ENCODE measurements at places on chromosomes 3 and 15. TPM values are rescaled to one million over a fixed set of nuclear protein-coding genes. Genes with fewer than 3 reads are reported as not detected.

DNA sequence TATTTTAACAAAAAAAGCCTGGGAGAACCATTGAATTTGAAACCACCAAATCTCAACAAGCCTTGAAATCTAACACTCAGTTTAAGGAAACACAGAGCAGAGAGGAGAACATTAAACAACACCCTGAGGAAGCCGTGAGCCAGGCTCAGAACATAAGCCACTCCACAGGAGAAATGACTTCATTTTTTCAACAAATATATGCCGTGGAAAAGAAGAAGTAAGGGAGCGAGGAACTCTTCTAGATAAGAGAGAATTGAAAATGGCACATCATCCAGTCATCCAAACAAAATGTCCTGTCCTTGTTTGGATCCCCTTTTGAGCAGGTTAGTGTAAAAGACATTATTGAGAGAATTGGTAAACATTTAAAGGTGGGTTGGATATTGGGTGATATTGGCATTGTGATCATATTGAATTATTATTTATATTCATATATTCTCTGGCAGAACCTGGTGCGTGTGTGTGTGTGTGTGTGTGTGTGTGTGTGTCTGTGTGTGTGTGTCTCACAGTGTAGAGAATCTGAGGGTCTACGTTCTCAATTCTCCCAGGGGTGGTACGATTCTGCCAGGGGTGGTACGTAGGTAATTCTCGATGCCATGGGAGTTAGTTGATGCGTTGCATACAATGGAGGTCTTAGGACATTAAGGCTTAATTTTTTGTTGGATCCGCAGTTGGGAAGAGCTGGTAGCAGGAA lies 94.4 kb downstream of the ST6GAL1 start:
- H3K4me1 ChIP-seq: peaks cover 18% of the 10 kb centered on the region
- H3K27ac ChIP-seq: no peak overlapping the region
- peaks cover 2% of the 10 kb centered on the region for H3K36me3 ChIP-seq
- no peak overlapping the region for H3K4me3 ChIP-seq

DNA sequence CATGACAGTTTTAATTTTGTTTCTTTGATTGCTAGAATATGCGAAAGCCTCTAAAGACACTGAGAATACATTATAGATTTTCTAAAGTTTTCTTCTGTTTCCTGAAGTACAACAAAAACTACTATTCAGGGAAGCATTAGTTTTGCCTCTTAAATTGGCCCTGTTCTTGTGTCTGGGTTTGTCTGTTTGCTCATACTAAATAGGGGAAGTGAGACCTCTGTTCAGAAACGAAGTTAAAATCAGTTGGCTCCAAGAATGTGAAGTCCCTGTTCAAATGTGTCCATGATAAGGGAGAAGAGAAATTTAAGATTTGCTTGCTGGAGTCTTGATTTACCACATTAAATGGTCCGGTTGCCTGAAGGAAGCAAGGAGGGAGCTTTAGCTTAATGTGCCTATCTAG lies 327.3 kb upstream of the GBE1 start:
- no peak for DNase-seq
- no peak overlapping the region for H3K4me3 ChIP-seq
- no peak overlapping the region for H3K27ac ChIP-seq
- H3K36me3 ChIP-seq: no peaks in the 10 kb centered on the region

Gene POLQ
- total RNA-seq: 2.9 TPM

Gene DUOXA2
- not detected for total RNA-seq

Data from chondrocyte (in vitro differentiated cells).